ENCODE measurements at places on chromosomes 16 and 17.

DNA sequence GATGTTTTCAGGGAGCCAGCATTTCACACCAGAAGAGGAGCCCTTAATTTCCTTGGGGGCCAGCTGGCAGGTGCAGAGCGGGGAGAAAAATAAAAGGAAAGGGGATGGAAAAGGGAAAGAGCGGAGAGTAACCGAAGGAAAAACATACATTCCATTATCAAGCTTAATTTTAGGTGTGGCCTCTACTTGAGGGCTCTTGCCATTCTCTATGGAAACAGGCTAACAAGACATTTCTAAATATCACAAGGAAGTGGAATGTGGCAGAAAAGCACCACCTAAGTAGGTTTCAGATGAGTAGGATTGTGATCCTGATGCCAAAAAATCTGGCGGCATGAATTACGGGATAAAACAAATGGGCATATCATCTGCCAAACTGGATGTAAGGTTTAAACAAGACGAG is 970 bp upstream of the DYNC1LI2 start:
- no peak for DNase-seq

DNA sequence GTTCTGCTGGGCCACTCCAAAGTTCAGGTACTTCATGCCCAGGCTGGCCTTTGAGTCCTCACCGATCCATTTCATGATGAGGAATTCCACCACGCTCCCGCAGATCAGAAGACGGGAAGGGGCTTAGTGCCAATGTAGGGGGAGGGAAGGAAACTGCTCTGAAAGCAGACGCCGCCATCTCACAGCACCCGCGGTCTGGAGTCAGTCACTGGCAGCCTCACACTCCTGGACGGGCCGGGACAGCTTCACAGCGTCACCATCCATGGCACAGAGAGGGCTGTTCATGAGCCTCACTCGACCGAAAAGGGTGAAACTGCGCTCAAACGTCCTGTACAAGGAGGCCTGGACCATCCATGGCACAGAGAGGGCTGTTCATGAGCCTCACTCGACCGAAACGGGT is 62.0 kb downstream of the RPH3AL start:
- no peak for DNase-seq

DNA sequence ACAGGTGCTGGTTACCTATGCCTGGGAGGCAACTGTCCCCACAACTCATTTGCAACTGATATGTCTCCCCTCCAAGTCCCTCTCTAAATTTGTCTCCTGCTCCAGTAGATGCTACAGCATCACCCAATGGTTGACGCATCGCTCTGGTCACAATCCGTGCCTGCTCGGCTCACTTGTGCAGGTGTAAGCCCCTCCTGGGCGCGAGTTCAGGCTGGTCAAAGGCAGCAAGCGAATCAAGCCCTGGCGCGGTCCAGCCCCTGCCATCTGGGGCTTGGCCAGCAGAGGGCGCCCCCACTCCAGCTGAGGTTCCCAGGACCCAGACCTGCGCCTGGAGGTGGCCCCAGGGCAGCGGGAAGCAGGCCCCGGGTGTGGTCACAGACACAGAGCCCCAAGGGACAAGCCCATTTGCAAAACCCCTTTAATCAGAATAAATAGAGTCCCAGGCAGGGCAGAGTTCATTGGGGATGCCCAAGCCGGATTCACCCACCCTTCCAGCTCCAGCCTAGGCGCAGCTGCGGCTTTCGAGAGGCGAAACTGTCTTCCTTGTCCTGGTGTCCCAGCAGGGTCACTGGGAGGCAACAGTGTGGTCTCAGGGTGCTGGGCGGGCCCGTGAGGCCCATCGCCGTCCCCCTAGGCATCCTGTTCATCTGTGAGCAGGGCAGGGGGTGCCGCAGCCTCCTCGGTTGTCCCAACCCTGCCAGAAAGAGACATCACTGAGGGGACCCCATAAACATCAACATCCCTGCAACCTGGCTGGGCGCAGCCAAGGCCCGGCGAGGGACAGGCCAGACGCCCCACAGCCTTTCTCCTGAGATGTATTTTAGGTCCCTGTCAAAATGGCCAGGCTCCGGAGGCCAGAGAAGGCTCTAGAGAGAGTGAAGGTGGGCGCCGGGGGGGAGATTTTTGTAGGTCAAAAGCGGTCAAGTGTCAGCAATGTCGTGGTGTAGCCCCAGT is 15.8 kb downstream of the TMC6 start:
- peak; percentile 56 for DNase-seq

DNA sequence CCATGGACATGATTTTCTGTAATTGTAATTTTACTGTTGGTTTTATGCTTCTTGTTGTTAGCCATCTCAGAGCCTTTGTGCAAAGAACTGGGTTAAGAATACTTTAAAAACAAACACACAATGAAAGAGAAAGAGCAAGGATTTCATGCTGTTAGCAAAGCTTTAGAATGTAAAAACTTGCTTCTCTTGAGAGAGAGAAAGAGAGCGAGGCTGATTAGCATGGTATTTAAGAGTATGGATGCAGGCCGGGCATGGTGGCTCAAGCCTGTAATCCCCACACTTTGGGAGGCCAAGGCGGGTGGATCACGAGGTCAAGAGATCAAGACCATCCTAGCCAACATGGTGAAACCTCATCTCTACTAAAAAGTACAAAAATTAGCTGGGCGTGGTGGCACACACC is 76.2 kb downstream of the MSI2 start:
- no peak for DNase-seq

GRCh38 chr17:51820252-51820651 is 338.3 kb downstream of the CA10 start:
- DNase-seq: no peak

DNA sequence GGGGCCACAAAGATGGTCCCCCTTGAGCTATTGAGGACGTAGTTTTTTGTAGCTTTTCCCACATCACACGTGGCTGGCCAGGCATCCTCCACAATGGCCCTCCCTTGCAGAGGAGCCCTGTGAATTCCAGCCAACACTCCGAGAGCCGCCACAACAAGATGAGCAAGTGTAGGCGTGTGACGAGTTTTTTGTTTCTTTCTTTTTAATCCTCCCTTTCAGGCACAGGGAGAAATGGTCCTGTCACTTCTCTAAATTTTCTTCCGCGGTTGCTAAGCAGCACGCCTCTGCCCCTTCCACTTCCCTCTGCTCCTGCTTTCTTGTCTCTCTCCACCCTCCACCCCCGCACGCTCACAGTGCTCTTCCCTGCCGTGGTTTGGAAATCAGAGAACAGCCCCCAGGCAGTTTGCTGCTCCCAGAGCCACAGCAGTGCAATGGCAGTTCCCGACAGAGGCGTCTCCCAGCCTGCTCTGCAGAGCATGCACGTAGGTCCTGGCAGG is 68.0 kb upstream of the MRTFB start:
- DNase-seq: peak; percentile 61

DNA sequence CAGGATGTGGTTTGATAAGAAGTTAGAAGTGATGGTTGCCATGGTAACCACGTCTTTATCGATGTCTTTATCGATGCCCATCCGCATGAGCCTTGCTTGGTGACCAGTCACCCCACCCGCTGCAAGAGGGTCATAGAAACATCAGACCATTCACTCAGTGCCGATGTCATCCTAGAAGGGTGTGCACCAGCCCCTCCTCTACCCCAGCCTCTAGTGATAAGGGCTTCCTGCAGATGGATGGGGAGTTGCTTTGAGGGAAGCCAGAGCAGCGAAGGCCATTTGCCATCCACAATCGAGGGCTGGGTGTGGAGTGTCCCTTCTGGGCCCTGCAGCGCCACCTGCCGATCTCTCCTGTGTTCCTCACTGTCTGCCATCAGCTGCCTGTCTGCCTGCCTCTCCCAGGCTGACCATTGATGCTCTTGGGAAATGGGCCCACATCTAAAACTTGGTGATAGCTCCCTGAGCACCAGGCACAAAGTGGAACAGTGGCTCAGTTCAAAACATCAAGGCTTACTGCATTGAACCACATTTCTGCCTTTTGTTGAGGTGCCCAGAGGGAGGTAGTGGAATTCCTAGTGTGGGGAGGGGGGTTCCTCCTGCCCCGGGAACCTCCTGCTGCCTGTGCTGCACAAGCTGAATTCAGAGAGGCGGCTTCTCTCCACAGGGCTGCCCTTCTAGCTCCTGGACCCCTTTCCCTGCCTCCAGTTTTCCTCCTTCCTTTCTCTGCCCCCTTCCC is 8.9 kb downstream of the CALB2 start:
- DNase-seq: no peak

DNA sequence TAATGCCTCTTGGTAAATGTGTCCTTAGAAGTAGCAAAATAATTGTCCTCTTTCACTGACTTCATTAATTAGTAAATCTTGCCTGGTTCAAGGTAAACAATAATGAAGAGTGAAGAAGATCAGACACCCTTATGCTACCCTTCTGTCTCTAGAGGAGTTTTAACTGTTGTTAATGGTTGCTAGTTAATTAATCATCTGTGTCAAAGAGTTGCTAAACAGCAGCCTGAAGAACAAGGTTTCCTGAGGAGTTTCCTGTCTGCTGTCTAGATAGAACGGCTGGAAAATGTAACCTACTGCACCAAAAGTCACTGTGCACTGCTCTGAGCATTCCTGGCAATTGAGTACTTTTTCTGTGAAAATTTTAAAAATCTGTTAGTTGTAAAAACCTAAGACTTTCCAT is 131.3 kb downstream of the NLK start:
- DNase-seq: no peak
